Fibroblast of lung (primary cell): ENCODE measurements at places on chromosomes 5 and 9. TPM values are rescaled to one million over a fixed set of nuclear protein-coding genes. Genes with fewer than 3 reads are reported as not detected.
A peak's percentile ranks its signal among the peaks of the same experiment; 100 is the strongest.

PCDHA6 gene
- 0.51 and 3.6 TPM in 2 replicates for total RNA-seq

SLC6A19 gene
- total RNA-seq: not detected in 2 replicates

LOX gene
- total RNA-seq: 33.4 and 81.9 TPM in 2 replicates

PCDHB11 gene
- total RNA-seq: 0.77 and 1.7 TPM in 2 replicates

PHF24 gene
- total RNA-seq: under 0.01 and 0.17 TPM in 2 replicates

OSTF1 gene
- total RNA-seq: 33.6 and 49.9 TPM in 2 replicates

SLC9A3 gene
- 0.50 and 0.51 TPM in 2 replicates for total RNA-seq

DNA sequence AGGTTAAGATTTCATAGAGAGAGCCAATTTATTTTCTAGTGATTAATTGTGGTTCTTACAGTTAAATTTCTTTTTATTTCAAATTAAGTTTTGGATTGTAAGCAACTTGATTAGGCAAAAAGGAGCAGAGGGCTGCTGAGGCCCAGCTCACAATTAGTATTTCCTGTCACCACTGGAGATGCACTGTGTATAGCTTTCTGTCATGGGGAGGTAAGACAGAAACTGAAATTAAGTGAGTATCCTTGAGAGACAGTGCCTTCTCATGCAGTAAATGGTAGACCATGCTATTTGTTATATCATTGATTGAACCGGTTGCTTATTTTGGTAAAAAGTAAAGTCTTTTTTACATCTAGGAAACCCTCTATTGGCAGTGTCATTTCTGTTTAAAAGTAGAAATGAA, 190.7 kb downstream of the CCDC171 start:
- no peaks in the 10 kb centered on the region for H3K36me3 ChIP-seq
- H3K27me3 ChIP-seq: no peaks in the 10 kb centered on the region
- peaks cover 3% of the 10 kb centered on the region for H3K4me1 ChIP-seq
- no peak for DNase-seq
- no peak overlapping the region for H3K27ac ChIP-seq

- H3K27ac ChIP-seq: no peak overlapping the region
- peaks cover 11% of the 10 kb centered on the region for H3K4me1 ChIP-seq
- H3K4me3 ChIP-seq: no peak overlapping the region
- no peaks in the 10 kb centered on the region for H3K36me3 ChIP-seq
- H3K27me3 ChIP-seq: no peaks in the 10 kb centered on the region
- no peak for DNase-seq
Observed at GRCh38 chr9:111836311-111836710, 41.6 kb upstream of the SHOC1 start.

GRCh38 chr5:143153332-143154119, 250.0 kb downstream of the NR3C1 start:
- H3K27me3 ChIP-seq: no peaks in the 10 kb centered on the region
- H3K4me1 ChIP-seq: peaks cover 27% of the 10 kb centered on the region
- H3K27ac ChIP-seq: peak overlapping the region; percentile 58
- no peak overlapping the region for H3K4me3 ChIP-seq
- peak; percentile 91 for DNase-seq

- no peak for DNase-seq
- no peak overlapping the region for H3K27ac ChIP-seq
- H3K4me3 ChIP-seq: no peak overlapping the region
- no peaks in the 10 kb centered on the region for H3K4me1 ChIP-seq
- no peaks in the 10 kb centered on the region for H3K27me3 ChIP-seq
Observed at GRCh38 chr5:148491793-148492184, 108.0 kb downstream of the FBXO38 start.

GRCh38 chr5:107342371-107342770, 328.4 kb downstream of the EFNA5 start:
- H3K27ac ChIP-seq: no peak overlapping the region
- no peaks in the 10 kb centered on the region for H3K36me3 ChIP-seq
- no peaks in the 10 kb centered on the region for H3K27me3 ChIP-seq
- H3K4me1 ChIP-seq: no peaks in the 10 kb centered on the region
- no peak overlapping the region for H3K4me3 ChIP-seq

GRCh38 chr5:72185496-72186329, 78.4 kb downstream of the MAP1B start:
- no peak overlapping the region for H3K4me3 ChIP-seq
- no peak overlapping the region for H3K27ac ChIP-seq
- no peaks in the 10 kb centered on the region for H3K27me3 ChIP-seq
- H3K4me1 ChIP-seq: no peaks in the 10 kb centered on the region
- H3K36me3 ChIP-seq: peaks cover 11% of the 10 kb centered on the region

GRCh38 chr9:121581786-121582600, 69.4 kb upstream of the DAB2IP start:
- no peak overlapping the region for H3K27ac ChIP-seq
- H3K4me3 ChIP-seq: no peak overlapping the region
- no peaks in the 10 kb centered on the region for H3K4me1 ChIP-seq
- no peaks in the 10 kb centered on the region for H3K36me3 ChIP-seq

DNA sequence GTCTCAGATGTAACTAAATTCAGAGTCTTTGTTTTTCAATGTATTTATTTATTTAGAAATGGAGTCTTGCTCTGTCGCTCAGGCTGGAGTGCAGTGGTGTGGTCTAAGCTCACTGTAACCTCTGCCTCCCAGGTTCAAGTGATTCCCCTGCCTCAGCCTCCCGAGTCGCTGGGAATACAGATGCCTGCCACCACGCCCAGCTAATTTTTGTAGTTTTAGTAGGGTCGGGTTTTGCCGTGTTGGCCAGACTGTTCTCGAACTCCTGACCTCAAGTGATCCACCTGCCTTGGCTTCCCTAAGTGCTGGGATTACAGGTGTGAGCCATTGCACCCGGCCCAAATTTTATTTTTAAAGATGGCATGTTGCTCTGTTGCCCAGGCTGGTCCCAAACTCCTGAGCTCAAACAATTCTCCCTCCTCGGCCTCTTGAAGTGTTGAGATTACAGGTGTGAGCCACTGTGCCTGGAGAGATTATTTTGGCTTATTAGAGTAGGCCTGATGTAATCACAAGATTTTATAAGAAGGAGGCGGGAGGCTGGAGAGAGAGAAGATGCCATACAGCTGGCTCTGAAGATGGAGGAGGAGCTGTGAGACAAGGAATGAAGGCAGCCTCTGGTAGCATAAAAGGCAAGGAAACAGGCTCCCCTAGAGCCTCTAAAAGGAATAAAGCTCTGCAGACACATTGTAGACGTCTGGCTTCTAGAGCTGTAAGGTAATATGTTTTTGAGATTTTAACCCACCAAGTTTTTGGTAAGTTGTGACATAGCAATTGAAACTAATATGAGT, 12.9 kb upstream of the KLF9 start:
- DNase-seq: peak; percentile 73
- no peaks in the 10 kb centered on the region for H3K36me3 ChIP-seq
- no peak overlapping the region for H3K4me3 ChIP-seq
- H3K27ac ChIP-seq: no peak overlapping the region
- no peaks in the 10 kb centered on the region for H3K27me3 ChIP-seq
- no peaks in the 10 kb centered on the region for H3K4me1 ChIP-seq

DNA sequence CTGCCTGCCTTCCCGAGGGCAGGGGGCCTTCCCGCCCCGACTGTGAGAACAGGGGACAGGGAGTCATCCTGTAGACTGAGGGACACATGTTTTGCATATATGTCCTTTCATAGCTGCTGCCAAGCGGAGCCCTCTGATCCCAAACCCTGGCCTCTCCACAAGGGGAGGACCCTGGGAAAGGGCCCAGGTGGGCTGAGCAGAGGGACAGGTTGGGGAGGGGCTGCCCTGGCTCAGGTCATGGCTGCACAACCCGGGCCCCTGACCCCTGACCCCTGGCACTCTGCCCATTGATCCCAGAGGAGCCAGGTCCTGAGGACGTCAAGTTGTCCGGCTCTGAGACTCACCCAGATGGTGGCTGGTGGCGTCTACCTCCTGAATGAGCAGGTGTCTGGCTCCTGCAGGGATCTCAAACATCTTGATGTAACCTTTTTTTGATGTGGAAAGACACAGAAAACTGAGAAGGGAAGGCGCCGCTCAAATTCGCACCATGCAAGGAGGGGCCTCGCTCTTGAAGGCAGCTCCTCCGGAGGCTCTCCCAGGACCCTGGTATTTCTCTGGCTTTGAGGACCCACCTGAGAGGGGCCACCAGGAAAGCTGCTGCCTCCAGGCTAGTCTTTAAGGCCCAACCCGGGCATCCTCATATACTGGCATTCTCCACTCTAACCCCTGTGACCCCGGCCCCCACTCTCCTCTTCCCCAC, 71.9 kb downstream of the ZNF354C start:
- no peaks in the 10 kb centered on the region for H3K27me3 ChIP-seq
- H3K4me1 ChIP-seq: no peaks in the 10 kb centered on the region
- DNase-seq: no peak
- H3K4me3 ChIP-seq: no peak overlapping the region
- H3K27ac ChIP-seq: no peak overlapping the region

- no peaks in the 10 kb centered on the region for H3K4me1 ChIP-seq
- no peak overlapping the region for H3K27ac ChIP-seq
- H3K4me3 ChIP-seq: no peak overlapping the region
- H3K36me3 ChIP-seq: no peaks in the 10 kb centered on the region
- DNase-seq: peak; percentile 74
- H3K27me3 ChIP-seq: no peaks in the 10 kb centered on the region
Observed at GRCh38 chr5:93343570-93343969, 237.4 kb downstream of the NR2F1-AS1 start.

DNA sequence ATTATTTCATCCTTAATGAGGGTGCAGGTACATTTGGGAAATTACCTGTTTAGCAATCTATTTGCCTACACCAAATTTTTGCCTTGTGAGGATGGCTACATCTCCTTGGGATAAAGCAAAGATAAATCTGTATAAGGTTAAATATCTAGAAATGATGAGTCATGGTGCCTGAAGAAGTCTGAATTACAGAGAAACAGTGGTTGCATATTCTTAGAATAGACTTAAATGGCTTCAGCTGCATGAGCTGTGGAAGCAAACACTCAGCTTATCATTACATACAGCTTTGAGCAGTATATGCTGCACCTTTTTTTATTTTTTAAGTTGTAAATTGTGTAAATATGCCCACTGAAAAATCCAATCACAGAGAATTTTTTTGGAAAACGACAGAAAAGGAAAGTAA, 153.5 kb downstream of the RAPGEF6 start:
- H3K4me3 ChIP-seq: no peak overlapping the region
- H3K4me1 ChIP-seq: no peaks in the 10 kb centered on the region
- H3K27me3 ChIP-seq: no peaks in the 10 kb centered on the region
- no peak for DNase-seq
- no peak overlapping the region for H3K27ac ChIP-seq

GRCh38 chr5:63249960-63250359, 671.3 kb downstream of the LRRC70 start:
- H3K27me3 ChIP-seq: no peaks in the 10 kb centered on the region
- H3K36me3 ChIP-seq: no peaks in the 10 kb centered on the region
- no peak overlapping the region for H3K27ac ChIP-seq
- DNase-seq: no peak
- H3K4me3 ChIP-seq: no peak overlapping the region

DNA sequence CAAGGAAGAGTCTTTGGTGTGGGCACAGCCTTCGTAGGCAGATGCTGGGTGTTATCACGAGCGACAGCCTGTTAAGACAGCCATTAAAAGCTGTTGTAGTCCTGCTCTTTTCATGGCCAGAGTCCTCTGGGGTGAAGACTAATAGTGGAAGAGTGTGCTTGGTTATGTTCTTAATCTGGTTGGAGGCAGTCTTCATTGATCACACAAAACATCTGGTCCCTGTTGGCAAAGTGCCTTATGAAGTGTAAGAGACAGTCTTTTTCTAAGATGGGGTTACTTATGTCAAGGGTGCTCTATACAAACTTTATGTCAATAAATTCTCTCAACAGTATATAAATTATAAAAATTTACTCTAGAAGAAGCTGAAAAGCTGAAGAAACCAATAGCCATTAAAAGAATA, 280.4 kb downstream of the CAAP1 start:
- H3K27ac ChIP-seq: no peak overlapping the region
- no peaks in the 10 kb centered on the region for H3K27me3 ChIP-seq
- no peaks in the 10 kb centered on the region for H3K36me3 ChIP-seq

GRCh38 chr9:134832471-134832870, 48.1 kb upstream of the FCN2 start:
- no peaks in the 10 kb centered on the region for H3K4me1 ChIP-seq
- DNase-seq: no peak
- H3K27me3 ChIP-seq: no peaks in the 10 kb centered on the region
- H3K27ac ChIP-seq: no peak overlapping the region
- peaks cover 43% of the 10 kb centered on the region for H3K36me3 ChIP-seq

- no peaks in the 10 kb centered on the region for H3K36me3 ChIP-seq
- H3K4me1 ChIP-seq: no peaks in the 10 kb centered on the region
- DNase-seq: no peak
- no peak overlapping the region for H3K27ac ChIP-seq
Observed at GRCh38 chr9:134971196-134971595, 53.5 kb upstream of the FCN1 start.

- H3K27ac ChIP-seq: no peak overlapping the region
- H3K4me1 ChIP-seq: no peaks in the 10 kb centered on the region
- no peaks in the 10 kb centered on the region for H3K27me3 ChIP-seq
Observed at GRCh38 chr9:114908805-114909448, 21.5 kb downstream of the TNFSF8 start.

- no peak overlapping the region for H3K4me3 ChIP-seq
- no peaks in the 10 kb centered on the region for H3K36me3 ChIP-seq
- H3K4me1 ChIP-seq: no peaks in the 10 kb centered on the region
- no peak overlapping the region for H3K27ac ChIP-seq
Observed at GRCh38 chr5:4089087-4089486, 493.5 kb downstream of the IRX1 start.

DNA sequence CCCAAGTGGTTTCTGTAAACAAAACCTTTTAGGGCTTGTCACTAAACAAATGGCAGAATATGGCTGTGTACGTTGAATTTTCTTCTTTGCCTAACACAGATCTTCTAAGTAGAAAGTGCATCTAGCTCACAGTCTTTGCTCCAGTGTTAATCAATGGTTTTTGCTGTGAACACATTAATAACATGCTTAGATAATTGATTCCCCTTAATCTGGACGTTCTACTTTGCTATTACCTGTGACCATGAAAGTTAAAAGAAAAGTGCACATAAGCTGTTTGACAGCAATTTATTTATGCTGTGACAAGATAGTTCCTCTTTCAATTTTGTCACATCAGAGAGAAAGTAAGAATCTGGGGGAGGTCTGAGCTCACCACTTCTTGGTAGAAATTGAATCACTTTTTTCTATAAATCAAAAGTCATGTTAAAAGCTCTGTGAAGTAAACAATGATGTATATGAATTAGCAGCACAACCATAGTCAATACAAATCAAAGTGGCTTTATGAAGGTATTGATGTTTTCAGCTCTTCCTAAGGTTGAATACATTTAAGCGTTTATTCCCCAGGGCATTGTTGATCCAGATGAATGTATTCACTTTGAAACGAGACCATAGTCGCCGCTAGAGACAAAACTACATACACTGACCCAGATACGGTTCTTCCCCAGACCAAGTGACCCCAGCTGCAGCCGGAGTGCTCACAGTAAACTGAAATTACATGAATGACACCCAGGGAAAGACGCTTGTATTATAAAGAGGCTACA, 174.6 kb upstream of the ZNF608 start:
- no peak overlapping the region for H3K4me3 ChIP-seq
- no peak for DNase-seq
- H3K4me1 ChIP-seq: no peaks in the 10 kb centered on the region
- H3K27ac ChIP-seq: no peak overlapping the region

DNA sequence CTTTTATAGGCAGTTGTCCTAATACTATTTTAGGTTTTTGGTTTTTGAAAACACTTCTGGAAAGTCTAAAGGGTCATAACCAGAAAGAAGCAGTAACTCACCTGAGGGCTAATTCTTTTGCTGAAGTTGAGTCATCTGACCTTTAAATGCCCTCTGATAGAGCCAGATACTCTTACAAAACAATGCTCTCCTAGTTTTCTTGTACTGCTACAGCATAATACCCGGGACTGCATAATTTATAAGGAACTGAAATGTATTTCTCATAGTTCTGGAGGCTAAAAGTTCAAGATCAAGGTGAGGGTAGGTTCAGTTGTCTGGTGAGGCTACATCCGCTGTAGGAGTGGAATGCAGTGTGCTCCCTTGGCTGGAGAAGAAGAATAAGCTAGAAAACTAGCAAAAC, 670.3 kb downstream of the TLE4 start:
- H3K27ac ChIP-seq: no peak overlapping the region
- H3K4me1 ChIP-seq: no peaks in the 10 kb centered on the region
- no peak overlapping the region for H3K4me3 ChIP-seq
- no peaks in the 10 kb centered on the region for H3K36me3 ChIP-seq
- H3K27me3 ChIP-seq: no peaks in the 10 kb centered on the region
